AG09319 (cell line): ENCODE measurements at places on chromosomes 4 and X.

DNA sequence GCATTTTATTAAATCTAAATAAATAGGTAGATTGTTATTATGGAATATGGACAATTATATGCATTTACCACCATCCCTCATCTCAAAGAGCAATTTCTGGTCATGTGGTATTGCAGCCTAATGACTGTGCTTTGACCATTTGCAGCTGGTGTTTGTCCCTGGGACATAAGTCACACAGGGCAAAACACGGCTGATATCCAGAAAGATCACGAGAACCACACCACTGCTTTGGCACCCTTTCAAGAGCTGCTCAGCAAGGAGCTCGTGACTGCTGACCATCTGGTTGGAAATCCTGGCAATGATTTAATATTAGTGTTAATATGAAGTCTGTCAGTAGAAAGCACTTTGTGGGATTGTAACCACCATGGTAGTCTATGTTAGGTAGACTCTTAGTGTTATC is 545.0 kb downstream of the GBA3 start:
- DNase-seq: no peak

- no peak for DNase-seq
These were observed 32.7 kb upstream of the GLRA2 start for GRCh38 chrX:14496674-14497073.

- no peak for DNase-seq
These were observed 32.2 kb downstream of the UNC5C start for GRCh38 chr4:95516528-95517017.

- DNase-seq: no peak
These were observed 101.9 kb downstream of the MAML3 start for GRCh38 chr4:140052050-140052449.

DNA sequence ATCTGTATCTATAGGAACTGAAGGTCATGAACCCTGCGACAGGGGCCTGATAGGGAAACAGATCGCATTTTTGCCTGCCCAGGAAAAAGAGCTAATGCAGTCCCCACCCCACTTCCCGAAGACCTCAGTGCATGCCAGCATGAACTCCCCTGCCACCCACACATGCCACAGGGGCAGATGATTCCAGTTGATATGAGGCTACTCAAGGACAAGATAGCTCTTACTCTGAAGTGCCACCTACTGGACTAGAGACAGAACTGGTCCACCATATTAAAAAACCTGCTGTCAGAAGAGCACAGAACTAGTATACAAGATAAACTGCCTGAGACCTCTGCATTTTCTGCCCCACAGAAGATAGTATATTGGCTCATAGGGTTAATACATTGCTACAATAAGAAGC is 68.0 kb downstream of the YIPF7 start:
- DNase-seq: no peak

- DNase-seq: no peak
These were observed 110.2 kb upstream of the ADRA2C start for GRCh38 chr4:3655963-3656362.
